ENCODE measurements at places on chromosomes 12 and 14.

- DNase-seq: no peak
Observed at GRCh38 chr14:37779480-37779879, 184.1 kb downstream of the TTC6 start.

DNA sequence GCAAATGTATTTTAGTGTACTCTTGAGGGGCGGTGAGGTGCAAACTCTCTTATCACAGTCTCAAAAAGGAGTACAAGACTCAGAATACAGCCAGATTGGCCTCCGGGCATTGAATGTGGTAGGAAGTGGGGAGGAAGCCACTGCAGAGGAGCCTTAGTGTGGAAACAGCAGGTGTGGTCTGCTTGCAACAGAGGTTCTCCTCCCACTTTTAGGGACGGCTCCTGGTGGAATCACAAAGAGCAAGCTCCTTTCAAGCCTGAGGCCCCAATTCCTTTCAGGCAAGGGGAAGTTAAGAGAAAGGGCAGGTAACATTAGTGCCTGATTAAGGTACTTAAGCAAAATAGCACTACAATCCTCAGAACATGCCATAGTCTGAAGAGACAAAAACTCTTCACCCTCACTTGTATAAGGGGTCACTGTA, 23.7 kb upstream of the SLC2A3 start:
- peak; percentile 64 for DNase-seq

- no peak for DNase-seq
Observed at GRCh38 chr12:27578689-27579372, 54.8 kb downstream of the PPFIBP1 start.

DNA sequence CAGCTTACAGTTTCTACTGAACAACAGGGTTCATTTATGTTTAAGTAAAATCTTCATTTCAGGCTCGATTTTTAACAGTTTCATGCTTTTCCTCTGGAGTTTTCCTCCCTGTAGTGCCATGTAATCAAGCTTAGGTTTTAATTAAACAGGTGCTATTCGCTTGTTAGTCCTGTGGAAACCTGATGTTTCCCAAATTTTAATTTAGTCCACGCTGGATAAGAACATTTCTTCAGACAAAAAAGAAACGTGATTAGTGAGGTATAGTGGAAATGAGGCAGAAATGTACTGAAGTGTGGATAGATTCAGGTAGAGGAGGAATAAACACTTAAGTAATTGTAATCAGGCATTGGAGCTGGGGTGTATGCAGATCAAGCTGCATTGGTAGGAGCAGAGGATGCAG, 1217.5 kb downstream of the AACS start:
- DNase-seq: no peak

DNA sequence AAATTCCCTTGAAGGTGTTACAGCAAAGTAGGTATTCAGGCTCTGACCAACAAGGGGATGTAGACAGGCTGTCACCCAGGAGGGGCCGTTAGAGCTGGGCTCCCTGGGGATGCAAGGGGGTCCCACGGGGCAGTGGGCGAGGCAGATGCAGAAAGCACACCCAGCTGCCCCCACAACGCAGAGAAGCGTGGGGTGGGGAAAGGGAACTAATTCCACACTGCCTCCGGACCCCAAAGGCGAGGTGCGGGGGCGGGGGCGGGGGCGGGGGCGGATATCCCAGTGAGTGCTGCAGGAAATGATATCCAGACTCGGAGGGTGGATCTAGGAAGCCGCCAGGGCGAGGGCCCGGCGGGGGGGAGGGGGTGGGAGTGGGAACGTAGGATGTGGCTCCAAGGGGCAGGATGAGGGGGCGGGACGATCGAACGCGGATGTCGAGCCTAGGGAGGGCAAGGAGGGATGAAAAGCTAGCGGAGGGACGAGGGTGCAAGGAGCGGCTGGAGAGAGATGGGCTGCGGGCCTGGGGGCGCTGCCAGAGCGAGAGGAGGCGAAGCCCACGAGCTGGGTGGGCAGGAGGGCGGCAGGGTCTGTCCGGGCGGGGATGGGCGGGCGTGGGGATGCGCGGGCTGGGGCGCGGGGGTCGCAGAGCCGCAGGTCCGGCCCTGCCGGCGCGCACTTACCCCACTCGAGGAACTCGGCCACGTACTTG, 874 bp downstream of the CDC42BPB start:
- DNase-seq: no peak

GRCh38 chr12:51947246-51947996, 4.1 kb upstream of the ACVR1B start:
- no peak for DNase-seq

DNA sequence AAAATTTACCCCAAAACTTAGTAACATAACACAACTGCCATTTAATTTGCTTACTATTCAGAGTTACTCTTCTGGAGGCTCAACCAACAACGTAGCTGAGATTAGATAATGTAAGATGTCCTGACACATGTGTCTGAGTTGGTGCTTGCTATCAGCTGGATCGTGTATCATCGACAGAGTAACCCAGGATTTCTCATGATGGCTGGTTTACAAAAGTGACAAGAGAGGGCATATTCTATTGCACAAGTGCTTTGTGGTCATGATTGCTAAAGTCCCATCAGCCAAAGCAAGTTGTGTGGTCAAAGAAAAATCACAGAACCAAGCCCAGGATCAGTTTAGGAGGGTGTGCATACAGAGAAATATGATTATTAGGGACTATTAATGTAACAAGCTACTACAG, 73.4 kb downstream of the CAPZA3 start:
- no peak for DNase-seq

GRCh38 chr12:15256761-15257160, 35.5 kb upstream of the RERG start:
- DNase-seq: no peak

Data from GM12864 (cell line).